T-helper 22 cell (primary cell): ENCODE measurements at places on chromosomes 16 and 17.

DNA sequence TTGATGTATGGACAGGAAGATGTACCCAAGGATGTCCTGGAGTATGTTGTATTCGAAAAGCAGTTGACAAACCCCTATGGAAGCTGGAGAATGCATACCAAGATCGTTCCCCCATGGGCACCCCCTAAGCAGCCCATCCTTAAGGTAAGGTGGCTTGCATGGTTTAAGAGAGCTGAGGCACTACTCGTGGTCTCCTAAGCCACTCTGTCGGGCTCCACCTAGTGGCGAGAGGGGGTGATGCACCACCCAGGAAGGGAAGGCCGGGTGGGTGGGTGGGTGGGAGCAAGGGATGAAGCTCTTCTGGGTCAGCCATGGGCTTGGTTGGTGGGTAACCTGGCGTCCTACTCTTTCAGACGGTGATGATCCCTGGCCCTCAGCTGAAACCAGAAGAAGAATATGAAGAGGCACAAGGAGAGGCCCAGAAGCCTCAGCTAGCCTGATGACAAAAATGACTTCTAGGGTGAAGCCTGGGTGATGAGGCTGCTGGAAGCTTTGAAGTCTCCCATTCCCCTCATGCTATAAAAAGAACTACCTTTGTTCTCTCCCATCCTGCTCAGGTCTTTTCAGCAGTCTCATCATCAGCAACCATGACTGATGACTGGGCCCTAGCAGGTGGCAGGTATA is 21.5 kb downstream of the GPR179 start:
- DNase-seq: peak; percentile 19

GRCh38 chr16:4892361-4893102 is 44.4 kb downstream of the PPL start:
- no peak for DNase-seq

- no peak for DNase-seq
These were observed 47.4 kb upstream of the JPH3 start for GRCh38 chr16:87554754-87555427.

- peak; percentile 79 for DNase-seq
These were observed 24.4 kb upstream of the CYTH1 start for GRCh38 chr17:78806451-78806850.

DNA sequence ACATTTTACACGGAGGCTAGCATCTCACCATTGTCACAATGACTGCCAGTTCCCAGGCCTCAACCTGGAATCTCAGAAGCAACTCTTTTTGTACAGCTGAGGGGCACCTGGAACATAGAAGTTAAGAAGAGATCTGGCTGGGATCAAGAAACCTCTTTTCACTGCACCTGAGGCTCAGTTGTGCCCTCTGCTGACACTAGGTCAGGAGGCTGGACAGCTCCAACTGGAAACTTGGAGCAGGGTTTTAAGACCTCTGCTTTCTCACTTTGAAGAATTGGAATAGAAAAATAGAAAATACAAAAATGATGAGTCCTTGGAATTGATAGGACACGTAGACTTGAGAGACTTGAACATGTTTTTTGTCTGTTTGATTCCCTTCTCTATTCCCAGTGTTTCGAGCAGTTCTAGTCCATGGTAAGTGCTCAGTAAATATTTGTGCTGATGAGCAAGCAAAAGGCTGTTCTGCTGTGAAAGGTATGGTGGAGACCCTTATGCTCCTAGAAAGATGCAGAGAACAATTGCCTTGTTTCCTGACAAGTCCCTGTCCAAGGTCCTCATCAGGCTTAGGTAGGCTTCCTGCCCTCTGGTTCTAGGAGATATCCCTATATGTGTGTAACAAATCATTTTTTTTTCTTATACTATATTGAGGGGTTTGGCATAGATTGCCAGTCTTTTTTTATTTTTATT is 13.6 kb upstream of the PPM1D start:
- DNase-seq: no peak
